ENCODE measurements at places on chromosomes 4 and X.

DNA sequence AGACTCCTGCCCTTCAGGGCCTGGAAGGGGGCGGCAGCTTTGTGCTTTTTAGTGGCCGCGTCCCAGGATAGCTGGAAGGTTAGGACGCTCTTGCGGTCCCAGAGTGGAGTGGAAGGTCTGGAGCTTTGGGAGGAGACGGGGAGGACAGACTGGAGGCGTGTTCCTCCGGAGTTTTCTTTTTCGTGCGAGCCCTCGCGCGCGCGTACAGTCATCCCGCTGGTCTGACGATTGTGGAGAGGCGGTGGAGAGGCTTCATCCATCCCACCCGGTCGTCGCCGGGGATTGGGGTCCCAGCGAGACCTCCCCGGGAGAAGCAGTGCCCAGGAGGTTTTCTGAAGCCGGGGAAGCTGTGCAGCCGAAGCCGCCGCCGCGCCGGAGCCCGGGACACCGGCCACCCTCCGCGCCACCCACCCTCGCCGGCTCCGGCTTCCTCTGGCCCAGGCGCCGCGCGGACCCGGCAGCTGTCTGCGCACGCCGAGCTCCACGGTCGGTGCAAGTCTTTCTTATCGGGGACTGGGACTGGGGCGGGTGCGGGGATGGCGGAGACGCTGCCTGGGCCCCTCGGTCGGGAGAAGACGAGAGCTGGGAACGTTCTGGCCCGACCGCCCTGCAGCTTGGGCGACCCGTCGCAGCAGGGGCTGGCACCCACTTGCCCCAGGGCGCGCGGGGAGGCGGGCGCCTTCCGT, at the start of gene EDNRA:
Gene EDNRA (plus strand): TSS at position 207 of the 686 bp plus-strand sequence. CDS start 4,585 bp downstream, outside the sequence.
- DNase-seq = peak; percentile 51

DNA sequence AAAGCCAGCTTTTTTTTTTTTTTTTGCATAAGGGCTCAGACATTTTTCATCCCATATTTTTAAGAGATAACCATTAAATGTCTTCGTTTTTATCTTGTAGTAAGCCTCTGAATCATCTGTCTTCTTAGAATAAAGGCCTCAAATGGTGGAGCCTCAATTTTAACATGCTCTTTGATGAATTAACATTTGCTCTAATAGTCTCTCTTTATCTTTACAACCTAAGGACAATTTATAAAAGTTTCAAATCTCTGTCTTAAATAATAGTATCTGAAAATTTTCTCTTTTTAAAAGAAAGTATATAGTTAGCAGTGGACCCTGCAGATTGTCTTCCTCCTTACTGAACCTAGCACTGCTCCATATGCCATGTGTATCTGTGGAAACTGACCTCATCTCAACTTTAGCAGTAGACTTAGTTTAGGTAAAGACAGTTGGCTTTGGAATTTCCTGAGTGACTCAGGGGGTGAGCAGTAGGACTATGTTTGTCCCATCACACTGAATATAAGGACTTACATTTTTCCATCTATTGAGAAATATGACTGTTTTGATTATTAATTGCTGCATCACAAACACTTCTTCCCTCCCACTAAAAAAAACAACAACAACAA, 1658.0 kb downstream of the STIM2 start:
- DNase-seq = no peak

GRCh38 chr4:52051213-52051614, at the start of gene SPATA18:
Gene SPATA18, plus strand, starts transcription at chr4:52051304. Its CDS starts 401 bp downstream, at chr4:52051705.
- DNase-seq = peak; percentile 30

DNA sequence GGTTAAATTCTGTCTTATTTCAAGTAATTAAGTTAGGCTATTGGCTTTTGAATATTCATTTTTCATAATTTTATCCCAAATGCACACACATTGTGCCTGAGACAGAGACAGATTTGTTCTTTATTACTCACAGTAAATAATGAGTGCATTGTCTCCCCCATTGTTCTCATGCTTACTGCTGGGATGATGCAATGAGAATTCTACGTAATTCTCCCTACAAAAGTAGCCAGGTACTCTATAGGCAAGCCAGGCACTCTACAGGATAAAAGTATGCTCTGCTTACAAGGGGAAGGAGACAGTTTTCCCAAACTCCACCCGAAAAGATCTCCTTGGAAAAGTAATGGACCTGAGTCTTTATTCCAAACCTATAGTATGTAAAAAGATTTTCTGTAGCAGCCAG, 1890.7 kb upstream of the PCDH10 start:
- DNase-seq = no peak

- no peak for DNase-seq
Observed at GRCh38 chrX:8139716-8140115, 31.4 kb downstream of the VCX2 start.

- DNase-seq = peak; percentile 4
Observed at GRCh38 chrX:20265726-20266681, 705 bp downstream of the RPS6KA3 start.
